ENCODE measurements at places on chromosomes 16 and 17. TPM values are rescaled to one million over a fixed set of nuclear protein-coding genes. Genes with fewer than 3 reads are reported as not detected.

Gene MT1F
- 4.5 TPM for total RNA-seq

Gene CHAD
- total RNA-seq = 0.89 TPM

Gene KRT24
- total RNA-seq = not detected

Gene HOXB6
- 41.3 TPM for total RNA-seq

Gene CX3CL1
- total RNA-seq = 20.1 TPM

Gene CA7
- 0.30 TPM for total RNA-seq

- no peak for DNase-seq
Observed at GRCh38 chr16:63804126-63804525, 1317.7 kb downstream of the CDH11 start.

DNA sequence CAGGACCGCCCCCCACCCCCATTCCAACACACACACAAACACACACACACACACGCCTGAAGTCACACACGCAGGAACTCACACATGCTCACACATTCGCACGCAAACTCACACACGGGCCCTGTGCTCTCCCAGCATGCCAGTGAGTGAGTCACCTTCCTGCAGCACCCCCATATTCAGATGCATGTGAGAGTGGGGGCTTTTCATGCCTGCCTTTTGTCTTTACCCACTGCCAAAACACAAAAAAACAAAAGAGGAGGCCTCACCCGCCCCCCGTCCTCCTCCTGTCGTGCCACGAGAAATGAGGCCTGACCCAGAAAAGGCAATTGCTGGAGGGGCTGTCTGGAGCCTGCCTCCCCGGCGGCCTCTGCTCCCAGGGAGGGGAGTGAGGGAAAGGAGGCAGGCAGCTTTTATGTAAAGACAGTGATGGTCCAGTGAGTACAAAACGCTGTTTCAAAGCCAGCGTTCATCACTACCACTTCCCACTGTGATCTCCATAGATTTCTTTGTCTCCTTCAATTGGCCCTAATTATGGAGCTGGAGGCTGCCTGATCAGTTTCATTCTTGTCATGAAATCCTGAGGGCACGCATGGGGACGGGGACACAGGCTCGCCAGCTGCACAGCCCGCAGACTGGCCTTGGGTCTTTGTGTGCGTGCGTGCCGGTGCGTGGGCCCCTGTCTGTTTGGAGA, 29.5 kb upstream of the GSE1 start:
- DNase-seq = no peak

DNA sequence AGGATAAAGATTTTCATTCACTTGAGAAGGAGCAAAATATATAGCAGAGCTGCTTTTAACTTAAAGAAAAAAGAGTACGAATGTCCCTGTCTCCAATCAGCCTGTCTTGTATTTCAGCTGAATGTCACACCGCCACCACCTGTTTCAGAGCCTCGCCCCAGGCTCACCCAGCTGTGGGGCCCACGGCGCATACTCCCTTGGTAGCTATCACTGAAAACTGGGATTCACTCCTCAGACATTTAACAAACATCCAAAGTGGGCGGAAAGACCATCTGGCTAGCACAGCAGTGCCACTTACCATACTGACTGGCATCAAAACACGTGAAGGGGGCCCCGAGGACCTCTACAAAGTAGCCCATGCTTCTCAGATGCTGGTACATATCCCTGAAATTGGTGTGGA, 25.4 kb upstream of the SLC38A8 start:
- no peak for DNase-seq

DNA sequence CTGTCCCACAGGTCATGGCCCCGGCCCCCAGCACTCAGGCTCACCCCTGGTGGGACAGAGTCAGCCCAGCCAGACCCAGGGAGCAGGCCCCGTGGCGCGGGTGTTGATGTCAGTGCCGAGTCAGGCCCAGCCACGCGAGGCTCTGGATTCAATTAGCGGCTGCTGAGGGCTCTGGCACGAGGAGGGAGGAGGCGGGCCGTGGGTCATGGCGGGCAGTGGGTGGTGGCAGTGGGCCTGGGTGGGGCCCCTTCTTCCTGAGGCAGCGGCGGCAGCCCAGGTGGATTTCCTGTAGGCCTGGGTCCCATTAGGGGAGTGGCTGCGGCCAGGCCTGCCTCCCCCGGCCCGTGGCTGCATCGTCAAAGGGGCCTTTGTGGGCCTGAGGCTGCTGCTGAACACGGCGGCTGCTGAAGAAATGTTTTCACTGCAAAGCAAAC, 12.9 kb downstream of the VASN start:
- no peak for DNase-seq

- no peak for DNase-seq
Observed at GRCh38 chr16:3479654-3480216, 15.6 kb downstream of the C16orf90 start.

GRCh38 chr17:82238472-82239201, 9.8 kb downstream of the SLC16A3 start:
- no peak for DNase-seq

DNA sequence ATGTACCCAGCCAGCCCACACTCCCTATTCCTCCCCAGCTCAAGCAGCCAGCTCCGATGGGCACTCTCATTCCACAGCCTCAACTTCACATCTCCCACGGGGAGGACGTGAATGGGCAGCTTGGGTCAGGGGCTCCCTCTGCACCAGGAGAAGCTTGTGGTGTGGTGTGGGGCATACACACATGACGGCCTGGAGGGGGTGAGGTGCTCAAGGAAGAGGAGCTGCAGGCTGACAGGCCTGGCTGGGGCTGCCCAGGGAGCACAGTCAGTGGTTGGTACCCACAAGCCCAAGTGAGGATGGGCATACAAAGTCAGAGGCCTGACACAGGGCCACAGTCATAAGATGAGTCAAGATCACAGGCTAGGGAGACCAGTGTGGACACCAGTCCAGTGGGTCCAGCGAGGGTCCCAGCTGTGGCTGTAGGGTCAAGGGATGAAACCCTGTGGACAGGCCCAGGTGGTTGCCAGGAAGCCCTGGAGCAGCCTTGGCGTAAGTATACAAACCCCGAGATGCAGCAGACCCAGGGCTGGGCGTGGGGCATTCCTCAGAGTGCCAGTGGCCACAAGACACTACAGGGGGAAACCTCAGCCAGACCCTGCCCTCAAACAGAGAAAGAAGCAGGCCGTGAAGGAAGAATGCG, 4.4 kb downstream of the DRC3 start:
- no peak for DNase-seq

Data from spinal cord (tissue), 10 donors.